SJSA1 (cell line): ENCODE measurements at places on chromosomes 1 and 21. TPM values are rescaled to one million over a fixed set of nuclear protein-coding genes. Genes with fewer than 3 reads are reported as not detected.

The HMCN1 gene
- total RNA-seq: 11.9 and 21.4 TPM in 2 replicates

GRCh38 chr1:53878492-53879105, 11.0 kb downstream of the YIPF1 start:
- no peak for DNase-seq
- peaks cover 42% of the 10 kb centered on the region for H3K36me3 ChIP-seq
- H3K27ac ChIP-seq: no peak overlapping the region
- no peaks in the 10 kb centered on the region for H3K4me1 ChIP-seq
- H3K4me3 ChIP-seq: no peak overlapping the region
- H3K27me3 ChIP-seq: no peaks in the 10 kb centered on the region

DNA sequence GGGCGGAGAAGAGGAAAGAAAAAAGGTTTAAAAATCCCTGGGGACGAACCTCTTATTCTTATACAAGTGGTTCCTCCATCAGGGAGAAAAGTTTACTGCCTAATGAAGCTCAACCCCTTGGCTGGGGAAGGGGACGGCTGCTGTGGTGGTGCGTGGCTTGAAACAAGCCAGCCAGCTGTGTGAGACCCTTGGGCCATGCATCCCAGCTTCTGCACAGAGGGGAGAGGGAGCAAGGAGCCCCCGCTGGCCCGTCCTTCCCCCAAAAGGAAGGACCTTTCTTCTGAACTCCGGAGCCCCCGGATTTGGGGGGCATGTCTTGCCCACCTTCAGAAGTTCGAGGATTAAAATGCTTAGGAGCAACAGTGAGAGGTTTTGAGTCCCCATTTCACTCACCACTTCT, 67.3 kb downstream of the STUM start:
- H3K4me1 ChIP-seq: no peaks in the 10 kb centered on the region
- no peak overlapping the region for H3K4me3 ChIP-seq
- DNase-seq: no peak
- H3K27ac ChIP-seq: no peak overlapping the region
- no peaks in the 10 kb centered on the region for H3K36me3 ChIP-seq

- H3K4me3 ChIP-seq: no peak overlapping the region
- no peaks in the 10 kb centered on the region for H3K36me3 ChIP-seq
- H3K4me1 ChIP-seq: no peaks in the 10 kb centered on the region
Observed at GRCh38 chr21:17476006-17476405, 36.8 kb upstream of the CXADR start.

The MCOLN3 gene
- 0.16 TPM in 1 of 2 replicates, not detected in the other for total RNA-seq

- no peak overlapping the region for H3K4me3 ChIP-seq
- H3K36me3 ChIP-seq: no peaks in the 10 kb centered on the region
- no peaks in the 10 kb centered on the region for H3K4me1 ChIP-seq
- DNase-seq: no peak
- no peak overlapping the region for H3K27ac ChIP-seq
- H3K27me3 ChIP-seq: no peaks in the 10 kb centered on the region
Observed at GRCh38 chr21:16181018-16181417, 451.2 kb downstream of the USP25 start.

GRCh38 chr1:181018901-181019681, 3.6 kb downstream of the STX6 start:
- peaks cover 13% of the 10 kb centered on the region for H3K4me1 ChIP-seq
- no peak for DNase-seq
- H3K36me3 ChIP-seq: peaks cover 9% of the 10 kb centered on the region
- no peaks in the 10 kb centered on the region for H3K27me3 ChIP-seq
- H3K4me3 ChIP-seq: no peak overlapping the region
- H3K27ac ChIP-seq: no peak overlapping the region

GRCh38 chr1:201408834-201409200, 9.7 kb upstream of the LAD1 start:
- H3K36me3 ChIP-seq: no peaks in the 10 kb centered on the region
- DNase-seq: no peak
- no peak overlapping the region for H3K4me3 ChIP-seq
- H3K27me3 ChIP-seq: peaks cover 16% of the 10 kb centered on the region; the same call in 1 of the 2 replicates

DNA sequence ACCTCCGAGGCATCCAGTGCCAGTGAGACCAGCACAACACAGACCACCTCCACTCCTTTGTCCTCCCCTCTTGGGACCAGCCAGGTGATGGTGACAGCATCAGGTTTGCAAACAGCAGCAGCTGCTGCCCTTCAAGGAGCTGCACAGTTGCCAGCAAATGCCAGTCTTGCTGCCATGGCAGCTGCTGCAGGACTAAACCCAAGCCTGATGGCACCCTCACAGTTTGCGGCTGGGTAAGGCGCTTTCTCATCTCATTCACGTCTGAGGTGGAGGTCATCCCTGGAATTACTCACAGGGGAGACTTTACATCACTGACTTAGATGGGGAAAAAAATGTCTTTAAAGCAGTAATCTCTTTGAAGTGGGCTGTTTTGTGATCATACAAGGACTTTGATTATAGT, 106.3 kb downstream of the CD247 start:
- H3K4me1 ChIP-seq: no peaks in the 10 kb centered on the region
- H3K36me3 ChIP-seq: peaks cover 10% of the 10 kb centered on the region
- no peak overlapping the region for H3K4me3 ChIP-seq

DNA sequence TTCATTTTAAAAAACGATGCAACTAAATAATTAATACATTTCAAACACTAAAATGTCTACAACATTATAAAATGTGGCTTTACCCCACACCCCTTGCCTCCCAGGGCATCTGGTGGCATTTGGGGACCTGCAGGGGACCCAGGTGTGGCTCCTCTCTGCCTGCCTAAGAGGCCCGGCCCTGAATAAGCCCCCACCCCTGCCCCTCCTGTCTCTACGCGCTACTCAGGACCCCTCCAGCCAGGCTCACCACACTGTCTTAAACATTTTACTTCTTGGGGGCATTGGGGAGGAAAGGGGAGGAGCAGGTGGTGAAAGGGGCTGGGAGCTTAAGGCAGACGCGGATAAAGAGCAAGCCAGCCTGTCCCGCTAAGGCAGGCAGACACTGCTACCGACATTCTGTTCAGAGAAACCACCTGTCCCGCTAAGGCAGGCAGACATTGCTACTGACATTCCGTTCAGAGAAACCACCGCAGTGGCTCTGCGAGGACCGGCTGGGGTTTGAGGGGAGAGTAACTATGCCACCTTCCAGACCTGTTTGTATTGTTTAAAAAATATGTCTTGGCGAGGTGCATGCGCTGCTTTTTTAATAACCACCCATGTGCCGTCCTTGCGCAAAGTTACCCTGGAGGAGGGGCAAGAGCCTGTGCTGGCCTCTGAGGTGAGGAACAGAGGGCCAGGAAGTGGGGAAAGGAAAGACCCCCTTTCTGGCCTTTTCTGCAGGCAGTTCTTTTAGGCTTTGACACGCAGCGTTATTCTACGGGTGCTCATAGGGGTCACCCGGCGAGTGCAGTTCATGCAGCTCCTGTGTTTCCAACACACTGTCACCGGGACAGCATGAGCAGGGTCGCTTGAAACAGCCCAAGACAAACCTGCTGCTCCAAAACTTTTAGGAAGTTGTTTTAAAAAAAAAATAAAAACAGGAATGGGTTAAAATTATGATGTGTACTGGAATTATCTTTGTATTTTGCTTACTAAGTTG, 51.3 kb upstream of the RIPK4 start:
- no peak overlapping the region for H3K4me3 ChIP-seq
- no peak overlapping the region for H3K27ac ChIP-seq
- DNase-seq: no peak
- H3K4me1 ChIP-seq: peaks cover 7% of the 10 kb centered on the region

The SARS1 gene
- total RNA-seq: 252 and 264 TPM in 2 replicates

DNA sequence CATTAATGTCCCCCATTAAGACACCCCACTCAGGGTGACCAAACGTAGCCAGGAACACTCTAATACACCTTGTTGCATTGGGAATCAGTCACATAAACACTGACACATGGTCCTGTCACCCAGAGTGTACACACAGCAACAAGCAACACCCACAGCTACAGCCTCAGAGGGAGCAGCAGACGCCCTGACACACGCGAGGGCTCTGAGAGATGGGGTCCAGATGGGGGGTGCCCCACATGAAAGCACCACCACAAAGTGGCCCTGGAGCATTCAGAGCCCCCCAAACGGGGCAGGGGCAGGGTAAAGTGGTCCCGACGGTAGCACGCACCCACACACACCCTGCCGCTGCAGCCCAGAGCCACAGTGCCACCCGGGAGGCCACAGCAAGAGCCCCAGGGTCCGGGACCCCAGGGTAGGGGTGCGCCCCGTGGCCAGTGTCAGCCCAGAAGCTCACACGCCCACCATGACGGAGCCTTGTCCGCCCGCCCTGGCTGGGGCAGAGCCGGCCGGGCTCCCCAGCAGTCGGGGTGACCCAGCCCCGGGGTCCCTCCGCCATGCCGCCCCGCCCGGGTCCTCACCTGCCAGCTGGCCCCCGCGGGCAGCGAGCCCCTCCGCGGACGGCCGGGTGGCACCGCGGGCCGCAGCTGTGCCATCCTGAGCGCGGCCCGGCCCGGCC, 47.3 kb downstream of the RAP1GAP start:
- peaks cover 11% of the 10 kb centered on the region for H3K4me1 ChIP-seq
- H3K27ac ChIP-seq: no peak overlapping the region
- peaks cover 14% of the 10 kb centered on the region for H3K27me3 ChIP-seq
- no peaks in the 10 kb centered on the region for H3K36me3 ChIP-seq
- no peak for DNase-seq
- H3K4me3 ChIP-seq: peak overlapping the region; percentile 18; the same call in 1 of the 2 replicates

DNA sequence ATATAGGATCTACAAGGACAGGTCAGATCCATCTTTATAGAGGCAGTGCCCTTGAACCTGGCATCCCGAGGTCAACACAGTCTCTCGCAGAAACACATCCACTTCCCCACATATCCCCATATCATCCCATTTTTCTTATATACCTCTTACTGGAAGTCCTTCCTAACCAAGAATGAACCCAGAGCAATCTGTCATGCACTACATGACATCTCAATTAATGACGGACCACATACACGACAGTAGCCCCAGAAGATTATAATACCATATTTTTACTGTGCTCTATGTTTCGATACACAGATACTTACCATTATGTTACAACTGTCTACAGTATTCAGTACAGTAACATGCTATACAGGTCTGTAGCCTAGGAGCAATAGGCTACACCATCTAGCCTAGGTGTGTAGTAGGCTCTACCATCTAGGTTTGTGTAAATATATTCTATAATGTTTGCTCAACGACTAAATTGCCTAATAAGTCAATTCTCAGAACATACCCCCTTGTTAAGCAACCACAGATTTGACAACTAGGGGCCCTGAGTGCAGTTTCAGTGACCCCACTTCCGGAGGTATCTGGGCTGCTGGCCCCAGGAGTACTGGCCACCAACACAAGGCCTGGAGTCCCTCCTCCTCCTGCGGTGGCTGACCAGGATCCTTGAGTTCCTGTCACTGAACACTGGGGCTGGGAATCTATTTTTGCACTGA, 28.1 kb downstream of the PTPN14 start:
- DNase-seq: no peak
- H3K36me3 ChIP-seq: peaks cover 3% of the 10 kb centered on the region; the same call in 1 of the 2 replicates
- H3K4me3 ChIP-seq: no peak overlapping the region
- H3K27me3 ChIP-seq: no peaks in the 10 kb centered on the region
- peaks cover 43% of the 10 kb centered on the region for H3K4me1 ChIP-seq

GRCh38 chr1:86757272-86757984, 53.1 kb downstream of the SH3GLB1 start:
- H3K36me3 ChIP-seq: no peaks in the 10 kb centered on the region
- DNase-seq: no peak
- no peaks in the 10 kb centered on the region for H3K4me1 ChIP-seq
- no peaks in the 10 kb centered on the region; the same call in 1 of the 2 replicates for H3K27me3 ChIP-seq

- no peak overlapping the region for H3K4me3 ChIP-seq
- no peak for DNase-seq
- no peaks in the 10 kb centered on the region for H3K36me3 ChIP-seq
Observed at GRCh38 chr1:7652515-7653098, 118.5 kb upstream of the VAMP3 start.

The BRDT gene
- not detected in 2 replicates for total RNA-seq

The CHRM3 gene
- total RNA-seq: 0.03 TPM in 1 of 2 replicates, not detected in the other

The TMIGD3 gene
- total RNA-seq: not detected in 2 replicates

DNA sequence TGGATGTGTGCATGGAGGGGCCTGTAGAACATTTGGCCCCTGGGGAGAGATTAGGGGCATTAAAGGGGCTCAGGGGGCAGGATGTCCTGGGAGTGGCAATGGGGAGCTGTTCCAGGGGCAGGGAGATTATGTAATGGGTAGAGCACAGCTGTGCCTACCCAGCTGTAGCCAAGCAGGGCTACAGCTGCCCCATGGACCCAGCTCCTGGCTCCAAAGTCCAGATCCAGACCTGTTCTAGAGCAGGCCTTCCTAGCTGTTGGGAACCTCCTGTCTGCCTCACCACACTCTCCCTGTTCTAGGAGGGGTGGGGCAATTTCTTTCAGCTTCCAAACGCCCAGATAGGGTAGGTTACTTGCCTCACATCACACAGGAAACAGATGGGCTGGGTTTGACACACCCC, 5.6 kb downstream of the RPS6KA1 start:
- no peaks in the 10 kb centered on the region for H3K27me3 ChIP-seq
- peaks cover 3% of the 10 kb centered on the region; the same call in 1 of the 2 replicates for H3K36me3 ChIP-seq

DNA sequence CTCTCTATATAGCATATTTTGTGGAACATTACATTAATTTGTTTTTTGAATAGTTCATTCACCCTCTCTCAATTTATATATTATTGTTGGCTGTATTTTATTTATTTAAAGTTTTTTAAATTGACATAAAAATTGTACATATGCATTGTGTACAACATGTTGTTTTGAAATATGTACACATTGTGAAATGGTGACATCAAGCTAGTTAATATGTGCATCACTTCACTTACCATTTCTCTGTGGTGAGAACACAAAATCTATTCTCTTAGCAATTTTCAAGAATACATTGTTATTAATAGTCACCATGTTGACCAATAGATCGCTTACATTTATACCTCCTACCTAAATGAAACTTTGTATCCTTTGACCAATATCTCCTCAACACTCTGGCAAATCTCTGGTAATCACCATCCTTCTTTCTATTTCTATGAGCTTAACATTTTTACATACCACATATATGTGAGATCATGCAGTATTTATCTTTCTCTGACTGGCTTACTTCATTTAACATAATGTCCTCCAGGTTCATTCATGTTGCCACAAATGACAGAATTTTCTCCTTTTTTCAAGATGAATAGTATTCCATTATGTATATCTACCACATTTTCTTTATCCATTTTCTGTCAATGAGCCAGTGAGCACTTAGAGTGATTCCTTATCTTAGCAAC, 180.9 kb upstream of the DEPDC1 start:
- no peaks in the 10 kb centered on the region for H3K36me3 ChIP-seq
- H3K4me1 ChIP-seq: no peaks in the 10 kb centered on the region
- H3K4me3 ChIP-seq: no peak overlapping the region
- no peaks in the 10 kb centered on the region for H3K27me3 ChIP-seq

The PLA2G2D gene
- total RNA-seq: not detected in 2 replicates

The MROH9 gene
- total RNA-seq: not detected in 2 replicates
